ENCODE measurements at places on chromosomes 7 and 10.

DNA sequence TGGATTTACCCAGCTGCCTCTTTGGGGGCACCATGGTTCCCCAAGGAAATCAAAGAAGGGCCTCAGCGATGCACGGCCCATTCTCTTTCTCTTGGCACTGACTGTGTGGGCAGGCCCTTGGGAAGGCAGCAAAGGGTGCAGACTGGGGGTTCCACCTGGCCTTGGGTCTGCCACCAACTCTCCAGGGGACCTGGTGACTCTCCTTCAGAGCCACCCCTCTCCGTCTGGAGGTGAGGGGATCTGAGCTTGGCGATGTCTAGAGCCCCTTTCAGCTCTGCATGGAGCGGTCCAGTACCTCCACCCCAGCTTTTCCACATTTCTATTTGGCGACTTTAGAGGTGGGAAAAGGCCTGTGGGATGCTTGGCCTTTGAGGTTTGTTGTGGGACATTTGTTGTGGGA is 69.1 kb downstream of the C10orf120 start:
- DNase-seq, result no peak

- DNase-seq, result peak; percentile 4
Observed at GRCh38 chr10:47165711-47166404, 134.1 kb upstream of the GDF10 start.

DNA sequence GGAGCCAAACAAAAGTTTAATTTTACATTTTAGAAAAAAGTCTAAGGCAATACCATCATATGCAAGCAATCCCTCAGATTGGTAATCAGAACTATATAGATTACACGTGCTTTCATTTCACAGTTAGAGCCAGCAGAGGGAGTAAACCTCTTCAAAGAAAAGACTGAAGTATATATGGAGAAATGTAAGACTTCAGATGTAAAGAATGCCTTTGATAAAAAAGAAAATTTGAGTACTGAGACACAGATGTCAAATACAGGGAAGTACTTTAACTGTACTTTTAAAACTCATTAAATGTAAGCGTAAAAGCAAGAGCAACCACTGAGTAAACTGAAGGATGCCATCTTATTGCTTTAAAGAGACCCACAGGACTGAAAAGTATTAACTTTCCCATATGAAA is 101.4 kb upstream of the FAM133B start:
- DNase-seq, result no peak

DNA sequence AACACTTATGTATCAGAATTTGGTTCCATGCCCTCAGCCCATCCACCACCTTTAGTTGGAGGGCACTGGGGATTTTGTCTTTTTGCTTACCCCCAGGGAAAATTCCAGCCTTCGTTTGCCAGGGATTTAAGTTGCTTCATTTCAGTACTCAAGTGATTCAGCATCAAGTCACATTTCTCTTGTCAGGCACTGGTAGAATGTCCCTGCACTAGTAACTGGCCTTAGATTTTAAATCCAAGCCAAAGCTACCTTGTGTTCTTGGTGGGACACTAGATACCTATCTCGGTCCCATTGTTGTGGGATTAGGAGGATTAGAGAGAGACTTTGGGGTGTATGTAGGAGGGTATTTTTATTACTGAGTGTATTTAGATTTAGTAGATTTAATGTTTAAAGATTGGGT is 613.1 kb downstream of the SUGCT start:
- no peak for DNase-seq

- no peak for DNase-seq
Observed at GRCh38 chr7:56105508-56105907, 768 bp downstream of the CHCHD2 start.

GRCh38 chr10:106661767-106662140 is 502.8 kb downstream of the SORCS1 start:
- DNase-seq, result no peak

- no peak for DNase-seq
Observed at GRCh38 chr7:117706210-117706609, 167.0 kb downstream of the CTTNBP2 start.

DNA sequence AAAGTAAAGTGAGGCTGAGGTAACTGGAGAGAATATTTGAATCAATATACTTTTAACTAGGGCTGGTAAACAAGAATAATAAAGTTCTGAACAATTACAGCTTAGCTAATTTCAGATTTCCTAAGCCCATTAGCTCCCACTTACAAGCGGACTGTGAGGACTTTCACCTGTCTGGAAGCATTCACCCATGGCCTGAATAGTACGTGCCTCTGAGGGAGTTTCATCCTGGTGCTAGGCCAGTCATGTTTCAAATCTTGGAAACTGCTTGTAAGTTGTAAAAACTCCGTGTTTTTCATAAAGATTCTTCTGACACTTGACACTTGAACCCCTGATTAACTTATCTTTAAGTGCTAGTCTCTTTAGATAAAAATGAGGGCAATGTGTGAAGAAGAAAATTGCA is 975.2 kb upstream of the GHITM start:
- no peak for DNase-seq
